ENCODE measurements at places on chromosomes 4 and X. TPM values are rescaled to one million over a fixed set of nuclear protein-coding genes. Genes with fewer than 3 reads are reported as not detected.
A peak's percentile ranks its signal among the peaks of the same experiment; 100 is the strongest.

DNA sequence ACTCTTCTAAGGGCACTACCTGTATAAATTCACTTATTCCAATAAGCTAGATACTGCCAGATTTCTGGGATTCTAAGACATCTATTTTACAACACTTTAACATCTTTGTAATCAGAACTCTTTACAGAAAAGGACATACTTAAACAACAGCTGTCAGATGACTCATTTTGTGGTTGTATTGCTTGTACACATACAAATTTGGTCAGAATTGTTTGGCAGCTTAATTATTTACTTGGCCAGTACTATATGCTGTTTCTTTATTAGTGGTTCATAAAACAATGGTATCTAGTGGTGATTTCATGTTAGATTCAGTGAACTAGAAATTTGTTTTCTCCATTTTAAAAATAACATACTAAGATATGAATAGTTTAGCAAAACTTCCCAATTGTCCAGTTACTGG, 27.2 kb downstream of the PALLD start:
- DNase-seq, result no peak
- no peaks in the 10 kb centered on the region for H3K27me3 ChIP-seq
- no peak overlapping the region for H3K4me3 ChIP-seq
- H3K4me1 ChIP-seq, result no peaks in the 10 kb centered on the region
- H3K36me3 ChIP-seq, result no peaks in the 10 kb centered on the region
- no peak overlapping the region for H3K27ac ChIP-seq

DNA sequence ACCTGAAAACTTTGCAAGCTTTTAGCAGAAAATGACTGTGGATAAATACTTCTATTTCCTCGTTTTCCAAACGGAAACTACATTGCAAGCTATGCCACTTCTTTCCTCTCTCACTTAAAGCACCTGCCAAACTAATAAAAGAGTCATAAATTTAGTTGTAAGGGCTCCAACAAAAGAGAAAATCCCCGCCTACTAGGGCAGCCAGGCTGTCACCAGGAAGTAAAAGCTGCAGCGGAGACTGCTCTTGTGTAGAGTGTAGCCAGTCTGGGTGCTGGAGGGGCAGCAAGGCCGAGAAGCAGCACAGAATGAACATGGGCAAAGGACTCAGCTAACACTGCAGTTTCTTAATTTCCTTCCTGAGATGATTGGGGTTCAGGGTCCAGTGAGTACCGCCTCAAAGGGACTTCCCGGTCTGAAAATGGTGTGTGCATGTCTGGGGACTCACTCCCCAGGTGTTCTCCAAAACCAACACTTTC, 89.3 kb upstream of the MAML3 start:
- H3K27me3 ChIP-seq, result no peaks in the 10 kb centered on the region
- H3K36me3 ChIP-seq, result no peaks in the 10 kb centered on the region
- H3K4me1 ChIP-seq, result peaks cover 8% of the 10 kb centered on the region
- H3K27ac ChIP-seq, result no peak overlapping the region
- H3K4me3 ChIP-seq, result no peak overlapping the region

GRCh38 chr4:165514739-165515138, 135.9 kb downstream of the CPE start:
- DNase-seq, result no peak
- no peaks in the 10 kb centered on the region for H3K4me1 ChIP-seq
- no peak overlapping the region for H3K27ac ChIP-seq
- no peaks in the 10 kb centered on the region for H3K27me3 ChIP-seq
- H3K4me3 ChIP-seq, result no peak overlapping the region

- H3K36me3 ChIP-seq, result no peaks in the 10 kb centered on the region
- H3K4me1 ChIP-seq, result peaks cover 40% of the 10 kb centered on the region
- no peak overlapping the region for H3K27ac ChIP-seq
- H3K4me3 ChIP-seq, result no peak overlapping the region
- DNase-seq, result peak; percentile 43
- no peaks in the 10 kb centered on the region for H3K27me3 ChIP-seq
These were observed 62.3 kb downstream of the FAM193A start for GRCh38 chr4:2598511-2599303.

GRCh38 chr4:124028182-124028581, 631.6 kb downstream of the SPRY1 start:
- peak overlapping the region; percentile 24 for H3K27ac ChIP-seq
- no peak overlapping the region for H3K4me3 ChIP-seq
- H3K36me3 ChIP-seq, result no peaks in the 10 kb centered on the region
- peaks cover 4% of the 10 kb centered on the region for H3K4me1 ChIP-seq
- no peaks in the 10 kb centered on the region for H3K27me3 ChIP-seq

DNA sequence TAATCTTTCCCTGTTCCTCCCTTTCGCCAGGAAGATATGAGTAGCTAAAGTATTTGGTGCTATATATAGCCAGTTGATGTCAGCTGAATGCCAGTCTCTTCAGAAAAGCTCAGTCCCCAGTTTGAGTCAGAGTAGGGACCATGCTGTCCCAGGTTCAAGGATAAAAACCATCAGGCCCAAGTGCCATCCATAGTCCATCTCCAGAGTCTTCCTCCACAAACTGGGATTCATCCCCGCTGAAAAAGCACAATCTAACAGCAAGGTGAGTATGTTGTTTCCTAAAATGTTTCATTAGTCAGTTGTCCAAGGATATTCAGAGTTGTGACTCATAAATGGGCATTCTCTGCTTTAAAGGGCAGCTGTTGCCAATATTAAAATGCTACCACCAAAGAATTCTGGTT, at the start of gene MYOZ2:
TSS of gene MYOZ2 (plus strand) at position 112 of the 401 bp plus-strand sequence. CDS start 694 bp downstream, outside the sequence.
- H3K4me3 ChIP-seq, result no peak within 1 kb of the TSS
- peak within 1 kb of the TSS; percentile 15 for H3K27ac ChIP-seq
- H3K4me1 ChIP-seq, result peaks cover 25% of the 10 kb centered on the region
- H3K36me3 ChIP-seq, result no peaks in the 10 kb centered on the region
- H3K27me3 ChIP-seq, result no peaks in the 10 kb centered on the region
- DNase-seq, result peak; percentile 27

DNA sequence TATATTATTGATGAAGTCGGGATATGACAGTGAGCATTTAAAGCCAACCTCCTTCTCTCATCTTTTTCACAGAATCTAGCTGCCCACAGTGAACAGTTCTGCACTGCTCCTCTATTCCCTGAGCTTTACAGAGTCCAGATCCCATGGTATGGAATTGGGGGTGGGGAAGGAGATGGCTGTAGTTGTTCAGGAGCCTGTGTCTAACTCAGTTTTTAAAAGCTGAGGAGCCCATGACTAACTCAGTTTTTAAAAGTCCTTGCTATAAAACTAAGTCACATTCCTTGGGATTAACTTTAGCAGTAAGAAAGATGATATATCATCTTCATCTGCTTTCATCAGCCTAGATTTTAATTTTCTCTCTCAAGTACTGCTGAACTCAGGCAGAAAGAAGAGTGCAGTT, 96.4 kb upstream of the STIM2 start:
- H3K4me3 ChIP-seq, result no peak overlapping the region
- no peak for DNase-seq
- no peaks in the 10 kb centered on the region for H3K4me1 ChIP-seq
- H3K27ac ChIP-seq, result no peak overlapping the region
- H3K36me3 ChIP-seq, result no peaks in the 10 kb centered on the region

DNA sequence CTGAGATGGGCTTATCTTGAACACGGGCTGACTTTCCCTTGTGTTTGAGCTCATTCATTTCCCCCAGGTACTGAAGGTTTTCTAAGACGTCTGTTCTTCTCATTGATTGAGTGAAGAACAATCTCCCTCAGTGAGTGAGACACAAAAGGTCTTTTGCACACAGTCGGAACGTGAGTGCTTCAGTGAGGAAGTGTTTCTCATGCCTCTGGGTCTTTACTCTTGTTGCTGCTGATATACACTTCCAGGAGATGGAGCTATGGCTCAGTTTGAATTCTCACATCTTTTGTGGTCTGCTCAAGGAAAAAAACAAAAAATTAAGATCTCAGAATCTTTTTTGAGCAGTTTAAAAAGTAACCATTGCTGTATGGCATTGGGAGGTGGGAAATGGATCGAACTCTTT, 981.9 kb upstream of the TENM3 start:
- H3K27ac ChIP-seq, result no peak overlapping the region
- H3K4me1 ChIP-seq, result no peaks in the 10 kb centered on the region
- no peak for DNase-seq
- no peaks in the 10 kb centered on the region for H3K36me3 ChIP-seq
- no peak overlapping the region for H3K4me3 ChIP-seq

DNA sequence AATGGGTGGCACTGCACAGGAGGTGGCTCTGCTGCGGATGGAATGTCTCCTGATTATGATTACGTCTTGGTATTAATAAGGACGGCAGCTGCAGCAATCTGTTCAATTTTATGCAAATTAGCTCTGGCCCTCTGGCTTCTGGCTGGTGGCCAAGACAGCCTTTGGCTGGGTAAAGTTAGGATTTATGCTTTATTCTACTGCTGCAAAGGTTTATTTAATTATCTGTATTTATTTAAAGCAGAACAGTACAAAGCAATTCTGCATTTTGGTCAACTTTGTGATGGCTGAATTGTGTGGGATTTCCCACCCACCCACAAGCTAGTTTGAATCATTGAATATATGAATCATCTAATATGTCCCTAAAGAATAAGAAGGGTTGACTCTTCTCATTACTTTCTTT, 745.6 kb upstream of the FAM241A start:
- no peak for DNase-seq
- peaks cover 3% of the 10 kb centered on the region for H3K4me1 ChIP-seq
- no peak overlapping the region for H3K4me3 ChIP-seq
- H3K27ac ChIP-seq, result no peak overlapping the region
- no peaks in the 10 kb centered on the region for H3K36me3 ChIP-seq

DNA sequence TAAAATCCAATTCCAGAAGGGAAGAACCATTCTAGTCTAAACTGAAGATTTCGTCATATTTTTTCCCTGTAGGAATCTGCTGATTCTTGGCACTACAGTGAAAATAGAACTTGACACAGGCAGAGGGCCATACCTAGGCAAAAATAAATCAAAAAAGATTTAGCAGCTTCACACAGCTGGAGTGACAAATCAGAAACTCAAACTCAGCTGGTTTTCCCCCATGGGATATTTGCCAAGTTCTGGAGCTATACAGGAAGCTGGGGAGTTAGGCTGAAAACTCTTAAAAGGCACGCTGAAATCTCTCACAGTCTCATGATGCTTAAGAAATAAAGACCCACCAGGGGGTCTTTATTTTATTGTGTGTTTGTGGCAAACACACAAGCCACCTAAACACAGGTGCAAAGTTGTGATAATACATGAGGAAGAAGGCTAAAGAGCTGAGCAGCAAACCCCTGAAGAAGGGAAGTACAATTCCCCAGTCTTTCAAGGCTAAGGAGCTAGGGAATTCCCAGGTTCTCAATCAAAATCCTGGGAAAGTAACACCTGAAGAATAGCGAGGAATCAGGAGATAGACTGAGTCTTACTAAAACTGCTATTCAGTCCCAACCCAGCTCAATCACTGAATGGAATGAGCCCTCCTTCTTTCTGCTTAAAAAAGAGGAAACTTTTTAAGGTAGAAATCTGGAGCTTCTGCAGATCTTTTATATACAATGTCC, 32.1 kb upstream of the BEND2 start:
- H3K36me3 ChIP-seq, result no peaks in the 10 kb centered on the region
- no peak overlapping the region for H3K4me3 ChIP-seq
- H3K4me1 ChIP-seq, result no peaks in the 10 kb centered on the region
- no peak overlapping the region for H3K27ac ChIP-seq

GRCh38 chrX:122418758-122419157, 765.3 kb upstream of the GRIA3 start:
- no peaks in the 10 kb centered on the region for H3K4me1 ChIP-seq
- H3K27ac ChIP-seq, result no peak overlapping the region
- no peak for DNase-seq
- no peaks in the 10 kb centered on the region for H3K36me3 ChIP-seq

GRCh38 chrX:112066813-112067212, 15.8 kb downstream of the TRPC5 start:
- no peaks in the 10 kb centered on the region for H3K36me3 ChIP-seq
- no peak overlapping the region for H3K27ac ChIP-seq
- H3K4me1 ChIP-seq, result no peaks in the 10 kb centered on the region
- DNase-seq, result no peak
- no peaks in the 10 kb centered on the region for H3K27me3 ChIP-seq

- no peak for DNase-seq
These were observed 17.8 kb upstream of the CXCL3 start for GRCh38 chr4:74056114-74056857.

DNA sequence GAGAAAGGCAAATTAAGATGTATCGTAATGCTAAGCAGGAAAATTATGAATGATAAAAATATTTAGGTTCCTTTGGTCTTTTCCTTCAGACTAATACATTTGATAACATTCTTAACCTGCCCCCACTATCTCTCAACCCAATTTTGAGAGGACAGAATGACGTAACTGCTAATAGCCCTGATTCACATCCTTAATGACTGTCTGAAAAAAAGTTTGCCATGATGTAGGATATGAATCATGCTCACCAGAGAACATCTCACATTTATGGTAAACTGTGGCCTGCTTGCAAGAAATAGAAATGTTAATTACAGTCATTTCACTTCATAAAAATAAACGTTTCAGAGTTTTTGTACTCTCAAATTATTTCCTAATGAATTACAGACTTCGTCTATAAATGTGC, 128.0 kb upstream of the VEGFC start:
- no peak overlapping the region for H3K4me3 ChIP-seq
- no peak overlapping the region for H3K27ac ChIP-seq
- no peaks in the 10 kb centered on the region for H3K27me3 ChIP-seq
- H3K4me1 ChIP-seq, result no peaks in the 10 kb centered on the region
- no peaks in the 10 kb centered on the region for H3K36me3 ChIP-seq

DNA sequence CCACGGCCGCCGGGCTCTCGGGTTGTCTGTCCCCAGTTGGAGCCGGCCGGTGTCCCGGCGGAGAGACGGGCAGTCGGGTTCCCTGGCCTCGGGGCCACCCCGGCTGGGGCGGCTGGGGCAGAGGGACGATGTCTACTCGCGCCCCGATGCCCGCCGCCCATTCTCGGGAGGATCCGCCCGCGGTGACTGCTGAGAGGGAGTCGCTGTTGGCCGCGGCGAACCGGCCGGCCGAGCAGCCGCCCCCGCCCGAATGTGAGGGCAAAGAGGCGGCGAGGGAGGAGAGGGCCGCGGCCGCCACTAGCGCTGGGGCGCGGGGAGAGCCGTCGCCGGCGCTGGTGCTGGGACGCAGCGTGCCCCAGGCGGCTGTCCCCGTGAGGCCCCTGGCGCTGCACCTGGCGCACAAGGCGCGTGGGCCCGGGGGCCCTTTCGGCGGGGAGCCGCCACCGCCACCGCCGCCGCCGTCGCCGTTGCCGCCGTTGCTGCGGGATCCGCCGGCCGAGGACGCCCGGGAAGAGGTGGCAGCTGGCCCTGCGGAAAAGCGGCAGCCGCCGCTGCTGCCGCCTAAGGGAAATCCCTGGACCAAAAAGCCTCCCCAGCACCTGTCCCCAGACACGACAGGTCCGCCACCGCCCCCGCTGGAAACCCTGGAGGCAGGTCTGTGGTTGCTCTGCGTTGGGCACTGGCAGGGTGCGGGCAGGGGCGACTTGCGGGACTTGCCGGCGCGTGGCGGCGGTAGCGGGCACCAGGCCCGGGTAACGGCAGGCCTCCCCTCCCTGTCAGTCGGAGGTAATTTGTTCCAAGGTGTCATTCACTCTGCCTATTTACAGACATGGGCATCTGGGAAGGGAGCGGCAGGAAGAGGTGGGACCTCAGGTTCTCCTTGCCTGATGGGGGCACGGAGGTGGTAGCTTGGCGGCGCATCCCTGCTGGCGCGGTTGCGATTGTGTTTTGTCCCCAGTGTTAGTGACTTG, 739 bp downstream of the LARP1B start:
- H3K27me3 ChIP-seq, result no peaks in the 10 kb centered on the region
- DNase-seq, result peak; percentile 63
- no peaks in the 10 kb centered on the region for H3K36me3 ChIP-seq
- H3K27ac ChIP-seq, result peak overlapping the region; percentile 97

Gene STS
- 3.5 TPM for total RNA-seq

Gene GRID2
- 32.7 TPM for total RNA-seq

Gene OPHN1
- total RNA-seq, result 5.5 TPM

Gene AMBN
- 0.74 TPM for total RNA-seq

Gene PLAC1
- total RNA-seq, result 0.81 TPM

Gene PDLIM5
- total RNA-seq, result 86.1 TPM

Gene KLB
- 1.4 TPM for total RNA-seq

Gene CT47A7
- not detected for total RNA-seq

Gene SFRP2
- total RNA-seq, result 1.2 TPM

All from testis (tissue), 5 donors.